CD4-positive, CD25-positive, alpha-beta regulatory T cell (primary cell): ENCODE measurements at places on chromosomes 16 and 17. TPM values are rescaled to one million over a fixed set of nuclear protein-coding genes. Genes with fewer than 3 reads are reported as not detected.

- DNase-seq, result peak; percentile 68
Measured at GRCh38 chr17:42744283-42744805, 496 bp downstream of the EZH1 start.

KRT25 gene
- not detected for total RNA-seq

GRCh38 chr17:71412803-71413202 lies 708.0 kb upstream of the SOX9 start:
- DNase-seq, result no peak

- no peak for DNase-seq
Measured at GRCh38 chr17:33469421-33469820, 176.3 kb upstream of the ASIC2 start.

CRHR1 gene
- total RNA-seq, result not detected

DNA sequence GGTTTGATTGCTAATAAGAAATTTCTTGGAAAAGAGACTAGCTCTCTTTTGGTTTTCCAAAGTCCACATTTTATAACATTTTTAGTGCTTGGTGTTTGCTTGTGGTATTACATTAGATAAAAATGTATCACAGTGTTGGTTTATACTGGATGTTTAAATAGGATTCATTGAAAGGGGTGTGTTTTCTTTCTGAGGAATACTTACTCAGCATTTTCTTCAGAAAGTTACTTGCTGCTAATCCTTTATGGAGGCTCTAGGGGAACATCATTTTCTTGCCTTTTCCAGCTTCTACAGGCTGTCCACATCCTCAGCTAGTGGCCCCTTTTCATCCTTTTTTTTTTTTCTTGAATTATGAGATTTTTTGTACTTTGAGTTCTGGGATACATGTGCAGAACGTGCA lies 834 bp upstream of the KRT39 start:
- DNase-seq, result no peak

GRCh38 chr17:40224718-40225550 lies 5.8 kb downstream of the WIPF2 start:
- DNase-seq, result no peak

DNA sequence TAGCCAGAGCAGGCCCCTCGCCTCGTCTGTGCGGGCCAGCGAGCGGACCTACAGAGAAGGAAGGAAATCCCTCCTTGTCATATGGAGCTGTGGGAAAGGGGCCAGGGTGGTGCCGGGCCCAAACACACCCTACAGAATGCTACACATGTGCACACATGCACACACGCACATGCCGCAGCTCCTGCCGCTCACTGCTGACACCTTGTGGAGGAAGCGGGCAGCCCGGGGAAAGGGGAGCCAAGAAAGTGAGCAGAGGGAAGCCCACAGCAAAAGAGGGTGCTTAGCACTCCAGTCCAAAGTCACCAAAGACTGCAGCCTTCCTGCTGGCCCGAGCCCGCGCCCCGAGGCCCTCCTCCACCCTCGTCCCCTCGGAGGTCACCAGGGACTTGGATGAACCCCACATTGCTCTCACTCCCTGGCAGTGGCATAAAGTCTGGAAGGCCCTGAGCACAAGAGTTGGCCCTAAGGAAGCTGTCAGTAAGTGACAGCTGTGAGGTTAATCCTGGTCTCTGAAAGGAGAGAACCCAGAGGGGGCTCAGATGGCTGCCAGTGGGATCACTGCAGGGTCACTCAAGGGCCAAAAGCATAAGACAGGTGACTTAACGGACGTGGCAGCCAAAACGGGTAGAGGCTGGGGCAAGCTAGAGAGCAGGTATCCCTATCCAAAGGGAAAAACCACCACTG lies 68.2 kb downstream of the MYO18A start:
- peak; percentile 38 for DNase-seq

- DNase-seq, result no peak
Measured at GRCh38 chr16:89685916-89686315, 573 bp upstream of the CDK10 start.

ZNF771 gene
- 2.3 TPM for total RNA-seq

UTS2R gene
- total RNA-seq, result not detected

KRT32 gene
- total RNA-seq, result not detected

- no peak for DNase-seq
Measured at GRCh38 chr16:912322-912683, 58.5 kb downstream of the LMF1 start.

DNA sequence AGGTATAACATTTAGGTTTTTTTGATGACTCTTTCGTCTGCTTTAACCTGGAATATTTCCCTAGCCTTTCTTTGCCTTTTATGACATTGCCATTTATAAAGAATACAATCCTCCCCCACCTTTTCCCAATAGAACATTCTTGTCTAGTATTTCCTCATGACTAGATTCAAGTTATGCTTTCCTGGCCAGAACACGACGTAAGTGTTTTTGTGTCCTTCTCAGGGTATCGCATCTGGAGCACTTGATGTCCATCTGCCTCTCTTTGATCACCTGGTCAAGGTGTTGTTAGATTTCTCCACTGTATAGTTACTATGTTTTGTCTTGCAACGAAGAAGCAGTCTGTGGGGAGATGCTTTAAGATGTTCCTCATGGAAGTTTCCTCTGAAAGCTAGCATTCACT lies 87.4 kb downstream of the MSI2 start:
- no peak for DNase-seq

DNA sequence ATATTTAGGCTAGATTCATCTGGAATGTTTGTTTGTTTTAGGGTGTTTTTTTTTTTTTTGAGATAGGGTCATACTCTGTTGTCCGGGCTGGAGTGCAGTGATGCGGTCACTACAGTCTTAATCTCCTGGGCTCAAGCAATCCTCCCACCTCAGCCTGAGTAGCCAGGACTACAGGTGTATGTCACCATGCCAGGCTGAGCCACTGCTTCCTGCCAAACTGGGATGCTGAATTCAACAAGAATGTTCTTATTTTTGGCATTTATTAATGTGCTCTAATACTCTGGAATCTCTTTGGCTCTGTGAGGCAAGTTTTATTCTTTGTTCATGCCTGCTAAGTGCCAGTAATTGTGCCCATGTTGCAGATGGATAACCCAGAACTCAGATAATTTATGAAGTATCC lies 21.5 kb downstream of the SP2 start:
- no peak for DNase-seq

GRCh38 chr17:64441772-64442540 lies 7.0 kb upstream of the MILR1 start:
- DNase-seq, result no peak

DNA sequence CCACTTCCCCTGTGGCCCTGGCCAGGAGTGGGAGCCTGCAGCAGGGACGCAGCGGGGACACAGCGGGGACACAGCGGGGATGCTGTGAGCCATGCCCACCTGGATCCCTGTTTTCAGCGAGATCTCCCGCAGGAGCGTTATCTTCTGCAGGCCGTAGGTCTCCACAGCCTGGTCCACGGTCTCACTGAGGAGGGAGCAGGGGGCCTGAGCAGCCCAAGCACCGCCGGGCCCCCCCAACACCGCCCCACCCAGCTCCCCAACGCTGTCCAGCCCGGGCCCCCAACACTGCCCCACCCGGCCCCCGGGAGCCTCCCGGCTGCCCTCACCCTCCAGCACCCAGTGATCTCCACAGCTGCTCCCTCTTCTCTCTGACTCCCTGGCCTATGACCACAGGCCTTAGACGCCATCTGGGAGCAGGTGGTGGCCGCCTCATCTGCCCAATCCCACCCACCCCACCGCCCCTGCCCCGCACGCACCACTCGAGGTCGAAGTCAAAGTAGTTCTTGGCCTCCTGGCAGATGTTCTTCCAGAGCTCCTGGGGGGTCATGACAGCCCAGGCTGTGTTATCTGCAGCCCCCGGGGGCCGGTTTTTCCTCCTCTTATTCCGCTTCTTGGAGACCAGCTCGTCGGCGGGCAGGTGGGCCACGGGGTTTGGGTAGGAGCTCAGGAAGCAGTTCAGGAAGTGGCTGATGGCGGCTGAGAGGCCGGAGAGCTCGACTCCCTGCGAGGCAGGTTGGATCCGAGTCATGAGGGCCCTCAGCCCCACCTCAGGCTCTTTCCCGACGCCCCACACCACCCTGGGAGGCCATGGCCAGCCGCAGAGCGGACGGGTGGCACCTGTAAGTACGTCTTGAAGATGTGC lies 17.0 kb downstream of the CLUH start:
- no peak for DNase-seq
